Smooth muscle cell of the pulmonary artery (primary cell): ENCODE measurements at places on chromosomes 5 and 9. TPM values are rescaled to one million over a fixed set of nuclear protein-coding genes. Genes with fewer than 3 reads are reported as not detected.

The MARVELD2 gene
- 1.6 and 1.7 TPM in 2 replicates for total RNA-seq

The CA9 gene
- 10.0 and 181 TPM in 2 replicates for total RNA-seq

The HACD4 gene
- total RNA-seq = 2.0 and 5.0 TPM in 2 replicates

The CDH9 gene
- not detected in 2 replicates for total RNA-seq

The GARNL3 gene
- 6.2 and 8.8 TPM in 2 replicates for total RNA-seq

The RABGAP1 gene
- 52.0 and 63.9 TPM in 2 replicates for total RNA-seq

The NIPSNAP3A gene
- total RNA-seq = 47.2 and 48.7 TPM in 2 replicates

The MEF2C gene
- total RNA-seq = 19.5 and 36.2 TPM in 2 replicates

The EDIL3 gene
- total RNA-seq = 324 and 430 TPM in 2 replicates

The RPP25L gene
- total RNA-seq = 14.6 and 15.1 TPM in 2 replicates

The EFNA5 gene
- 1.1 and 4.8 TPM in 2 replicates for total RNA-seq

The SLCO4C1 gene
- total RNA-seq = not detected in 2 replicates

The SLC1A1 gene
- 25.8 and 70.4 TPM in 2 replicates for total RNA-seq

The TERT gene
- total RNA-seq = not detected in 2 replicates

The FOXD4 gene
- 0.13 and 0.17 TPM in 2 replicates for total RNA-seq

The CD274 gene
- total RNA-seq = 4.8 and 8.8 TPM in 2 replicates

The PTPRD gene
- 5.0 and 17.2 TPM in 2 replicates for total RNA-seq

The CAMK4 gene
- 1.5 and 1.8 TPM in 2 replicates for total RNA-seq

The TTF1 gene
- total RNA-seq = 7.2 and 8.0 TPM in 2 replicates

The TMEM215 gene
- total RNA-seq = not detected in 2 replicates

The SHOC1 gene
- total RNA-seq = under 0.01 TPM in 1 of 2 replicates, not detected in the other

The ZNF483 gene
- total RNA-seq = 1.1 and 1.6 TPM in 2 replicates

The TAF11L10 gene
- total RNA-seq = not detected in 2 replicates

The FBXO38 gene
- total RNA-seq = 59.7 and 69.2 TPM in 2 replicates

The C9orf50 gene
- 0.26 and 0.33 TPM in 2 replicates for total RNA-seq

The CFAP157 gene
- total RNA-seq = not detected in 2 replicates

The CACNA1B gene
- under 0.01 and 0.07 TPM in 2 replicates for total RNA-seq

The PCDHA9 gene
- 0.07 and 0.10 TPM in 2 replicates for total RNA-seq

The PCSK5 gene
- total RNA-seq = 9.9 and 13.1 TPM in 2 replicates

The BARX1 gene
- total RNA-seq = 0.13 TPM in 2 replicates

The ZNF367 gene
- total RNA-seq = 2.7 and 3.6 TPM in 2 replicates

The CCL27 gene
- total RNA-seq = 0.17 TPM in 1 of 2 replicates, not detected in the other

The NFIB gene
- 39.1 and 79.4 TPM in 2 replicates for total RNA-seq

The SH3RF2 gene
- 1.6 and 13.1 TPM in 2 replicates for total RNA-seq
